Uterus (tissue), 4 donors: ENCODE measurements at places on chromosomes 11 and 22. TPM values are rescaled to one million over a fixed set of nuclear protein-coding genes. Genes with fewer than 3 reads are reported as not detected.

TBX10 gene
- total RNA-seq: not detected

GRCh38 chr22:34776817-34777216, 289.1 kb upstream of the ISX start:
- no peak for DNase-seq

GRCh38 chr11:120517801-120518291, 6.3 kb downstream of the GRIK4 start:
- no peak for DNase-seq

PAAF1 gene
- total RNA-seq: 0.59 TPM

DNA sequence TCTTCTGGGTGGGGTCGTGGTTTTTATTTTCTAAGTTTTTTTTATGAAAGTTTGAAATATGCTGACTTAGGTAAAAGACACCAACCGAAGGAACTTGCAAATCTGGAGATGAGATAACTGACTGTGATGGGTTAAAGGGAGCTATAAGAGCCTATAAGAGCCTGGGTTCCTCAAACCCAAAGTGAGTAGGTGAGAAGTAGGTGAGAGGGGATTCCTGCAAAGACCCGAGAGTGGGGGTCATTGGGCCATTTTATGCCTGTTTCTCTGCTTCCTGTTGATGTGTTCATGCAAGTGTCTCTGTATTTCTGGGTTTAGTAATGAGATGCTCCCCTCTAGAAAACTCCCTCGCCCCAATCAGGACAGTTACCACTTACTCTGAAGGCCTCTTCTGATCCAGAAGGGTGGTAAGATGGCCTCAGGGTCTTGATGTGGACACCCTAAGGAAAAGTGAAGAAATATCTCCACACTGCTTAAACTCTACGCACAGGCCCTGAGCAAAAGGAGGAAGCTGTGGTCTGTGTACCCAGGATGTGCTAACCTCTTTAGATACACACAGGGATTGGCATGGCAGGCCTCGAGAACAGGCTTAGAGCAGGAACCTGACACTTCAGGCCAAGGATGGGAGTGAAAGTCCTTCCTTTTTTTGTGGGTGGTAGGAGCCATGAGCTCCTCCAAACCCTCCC, 1.8 kb downstream of the FLI1 start:
- no peak for DNase-seq

FAM180B gene
- not detected for total RNA-seq
